GM23338 (cell line): ENCODE measurements at places on chromosomes 3 and 15. TPM values are rescaled to one million over a fixed set of nuclear protein-coding genes. Genes with fewer than 3 reads are reported as not detected.

GRCh38 chr15:55281517-55282228 is 7.9 kb downstream of the RAB27A start:
- H3K27me3 ChIP-seq, result no peaks in the 10 kb centered on the region
- no peak overlapping the region for H3K27ac ChIP-seq
- no peak for DNase-seq
- H3K36me3 ChIP-seq, result no peaks in the 10 kb centered on the region

The PPP2R3A gene
- polyA plus RNA-seq, result 4.5 and 6.4 TPM in 2 replicates

DNA sequence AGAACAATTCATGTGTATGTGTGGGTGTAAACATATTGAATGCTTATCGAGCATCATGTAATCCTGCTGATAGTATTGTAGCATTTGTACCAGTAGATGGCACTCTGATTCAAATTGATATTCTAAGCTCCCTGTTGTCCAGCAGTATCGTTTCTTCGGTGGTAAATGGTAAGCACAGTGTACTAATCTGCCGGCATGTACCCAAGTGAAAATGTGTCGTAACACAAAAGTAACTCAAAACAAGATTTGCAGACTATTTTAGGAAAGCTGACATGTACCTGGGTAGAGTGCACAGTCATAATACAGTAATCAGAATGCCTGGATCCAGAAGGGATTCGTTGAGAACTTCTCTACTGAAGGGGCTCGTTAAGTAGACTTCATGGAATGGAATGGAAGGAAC is 31.7 kb upstream of the MNS1 start:
- H3K27me3 ChIP-seq, result no peaks in the 10 kb centered on the region
- peak; percentile 76 for DNase-seq
- no peaks in the 10 kb centered on the region for H3K4me1 ChIP-seq
- H3K4me3 ChIP-seq, result no peak overlapping the region

- no peaks in the 10 kb centered on the region for H3K27me3 ChIP-seq
- no peaks in the 10 kb centered on the region for H3K4me1 ChIP-seq
- no peaks in the 10 kb centered on the region; the same call in 1 of the 2 replicates for H3K36me3 ChIP-seq
- H3K4me3 ChIP-seq, result no peak overlapping the region
These were observed 98.9 kb downstream of the DNAJB8 start for GRCh38 chr3:128367761-128368160.

The SLC22A14 gene
- not detected in 2 replicates for polyA plus RNA-seq
